ENCODE measurements at places on chromosomes 4 and X. TPM values are rescaled to one million over a fixed set of nuclear protein-coding genes. Genes with fewer than 3 reads are reported as not detected.

Gene EGFL6
- 19.2 TPM for polyA plus RNA-seq

Gene TRPC5OS
- 0.06 TPM for polyA plus RNA-seq

Gene RNF212
- 10.0 TPM for polyA plus RNA-seq

Gene CRMP1
- polyA plus RNA-seq = 59.1 TPM

Gene ITM2A
- 73.6 TPM for polyA plus RNA-seq

Gene PABPC4L
- 10.0 TPM for polyA plus RNA-seq

Gene FREM3
- 0.17 TPM for polyA plus RNA-seq

Gene LYAR
- 23.1 TPM for polyA plus RNA-seq

Gene SSX4B
- not detected for polyA plus RNA-seq

Gene SMIM31
- polyA plus RNA-seq = 0.70 TPM

Gene FAM50A
- 47.3 TPM for polyA plus RNA-seq

Gene RENBP
- 28.4 TPM for polyA plus RNA-seq

Gene RIPPLY1
- polyA plus RNA-seq = 2.5 TPM

Gene TRAM1L1
- 18.3 TPM for polyA plus RNA-seq

Gene LRRC66
- 0.76 TPM for polyA plus RNA-seq

Gene TMEM150C
- 26.4 TPM for polyA plus RNA-seq

Gene PABPC1L2B
- polyA plus RNA-seq = not detected

Gene FAM47A
- not detected for polyA plus RNA-seq

Gene ZFP92
- 1.5 TPM for polyA plus RNA-seq

Gene RNF128
- 12.7 TPM for polyA plus RNA-seq

Gene ARHGAP4
- polyA plus RNA-seq = 32.8 TPM

Gene TEX13C
- not detected for polyA plus RNA-seq

Gene USP17L11
- polyA plus RNA-seq = not detected

Gene HPRT1
- 43.2 TPM for polyA plus RNA-seq

Gene OTC
- not detected for polyA plus RNA-seq

Gene PHEX
- 0.54 TPM for polyA plus RNA-seq

Gene VSIG4
- polyA plus RNA-seq = 6.7 TPM

Gene DDX53
- not detected for polyA plus RNA-seq

Gene TENM3
- polyA plus RNA-seq = 13.3 TPM

Gene NKX3-2
- polyA plus RNA-seq = not detected

Gene GAGE12J
- polyA plus RNA-seq = not detected

Gene RPA4
- polyA plus RNA-seq = not detected

Gene PPARGC1A
- polyA plus RNA-seq = 37.3 TPM
